Fibroblast of lung (primary cell): ENCODE measurements at places on chromosomes 2 and 18. TPM values are rescaled to one million over a fixed set of nuclear protein-coding genes. Genes with fewer than 3 reads are reported as not detected.

DNA sequence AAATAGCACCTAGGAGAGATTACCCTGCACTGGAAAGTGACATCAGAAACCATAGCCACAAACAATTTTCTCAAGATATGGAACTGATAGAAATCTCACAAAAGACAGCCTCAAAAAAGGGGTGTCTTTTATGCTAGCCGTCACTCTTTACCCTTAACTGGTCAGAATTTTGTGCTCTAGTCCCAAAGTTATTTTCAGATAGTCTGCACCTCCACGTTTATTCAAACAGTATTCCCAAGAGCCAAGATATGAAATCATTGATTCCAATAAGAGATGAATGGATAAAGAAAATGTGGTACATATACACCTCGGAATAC lies 23.5 kb upstream of the PMAIP1 start:
- DNase-seq, result no peak

GRCh38 chr2:189648846-189649509 lies 12.3 kb upstream of the ASNSD1 start:
- DNase-seq, result peak; percentile 30

- no peak for DNase-seq
Measured at GRCh38 chr2:158255257-158255656, 153.6 kb downstream of the UPP2 start.

DNA sequence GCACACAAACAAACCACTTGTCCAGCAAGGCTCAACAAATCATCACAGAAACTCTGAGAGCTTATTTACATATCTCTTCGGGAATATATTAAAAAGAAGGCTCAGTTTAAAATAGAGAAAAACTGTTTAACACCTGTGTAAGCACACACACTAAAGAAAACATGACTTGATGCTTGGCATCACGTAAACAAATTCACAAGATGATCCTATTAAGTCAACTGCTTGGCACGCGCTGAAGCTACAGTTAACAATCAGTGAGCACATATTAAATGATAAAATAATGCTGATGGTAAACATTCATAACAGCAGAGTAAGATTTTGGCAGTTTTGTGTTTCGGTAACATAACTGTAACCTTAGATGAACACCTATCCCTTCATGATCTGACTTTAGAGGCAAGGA lies 4.3 kb upstream of the HES6 start:
- no peak for DNase-seq

DNA sequence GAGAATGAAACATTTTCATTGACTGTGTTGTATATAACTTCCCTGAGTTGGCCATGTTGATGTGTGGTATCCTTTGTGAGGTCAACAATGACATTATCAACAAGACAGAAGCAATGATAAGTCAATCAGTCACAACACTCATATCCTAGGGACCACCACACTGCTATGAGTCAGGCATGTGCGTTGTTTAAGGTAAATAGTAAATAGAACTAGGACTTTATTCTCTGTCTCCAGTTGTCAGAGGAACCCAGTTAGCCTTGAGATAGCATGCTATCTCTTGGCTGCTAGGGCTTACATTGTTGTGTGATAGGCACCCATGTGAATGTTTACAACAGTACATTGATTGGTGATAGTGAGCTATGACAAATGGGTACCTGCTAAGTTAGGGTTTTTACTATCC lies 37.3 kb downstream of the GPD2 start:
- DNase-seq, result no peak

- DNase-seq, result no peak
Measured at GRCh38 chr2:72220170-72220569, 72.5 kb upstream of the CYP26B1 start.

DNA sequence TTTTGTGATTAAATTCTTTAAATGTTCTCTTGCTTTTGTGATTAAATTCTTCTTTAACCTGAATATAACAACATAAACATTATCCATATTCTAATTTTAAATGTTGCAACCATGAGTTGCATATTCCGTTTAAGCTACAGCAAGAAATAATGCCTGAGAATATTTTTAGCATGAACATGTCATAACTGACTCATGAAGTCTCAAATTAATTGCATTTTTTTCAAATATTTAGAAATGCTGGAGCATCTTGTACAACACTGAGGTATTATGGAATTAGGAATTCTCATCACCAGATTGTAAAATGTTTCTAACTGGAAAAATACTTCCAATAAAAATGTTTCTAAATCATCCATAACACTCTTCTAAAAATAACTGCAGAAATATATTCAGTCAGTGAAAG lies 14.7 kb downstream of the ROCK2 start:
- peak; percentile 52 for DNase-seq

DNA sequence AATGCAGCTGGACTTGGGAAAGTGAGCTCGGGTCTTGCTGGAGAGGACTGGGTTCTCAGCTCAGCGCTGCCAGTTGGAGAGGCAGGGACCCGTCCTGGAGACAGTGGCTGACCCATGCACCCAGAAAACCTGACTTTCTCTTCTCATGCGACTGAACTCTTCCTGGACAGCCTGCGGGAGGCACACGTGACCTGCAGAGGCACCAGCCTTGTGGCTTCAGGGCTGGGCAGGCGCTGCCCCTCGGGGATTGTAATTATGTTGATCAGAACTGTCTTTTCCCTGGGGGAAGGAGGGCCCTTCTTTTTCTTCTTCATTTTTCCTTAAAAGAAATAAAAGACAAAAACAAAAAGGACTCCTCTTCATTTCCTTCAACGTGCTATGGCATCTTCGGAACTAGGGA lies 198.1 kb downstream of the VAPA start:
- no peak for DNase-seq

DNA sequence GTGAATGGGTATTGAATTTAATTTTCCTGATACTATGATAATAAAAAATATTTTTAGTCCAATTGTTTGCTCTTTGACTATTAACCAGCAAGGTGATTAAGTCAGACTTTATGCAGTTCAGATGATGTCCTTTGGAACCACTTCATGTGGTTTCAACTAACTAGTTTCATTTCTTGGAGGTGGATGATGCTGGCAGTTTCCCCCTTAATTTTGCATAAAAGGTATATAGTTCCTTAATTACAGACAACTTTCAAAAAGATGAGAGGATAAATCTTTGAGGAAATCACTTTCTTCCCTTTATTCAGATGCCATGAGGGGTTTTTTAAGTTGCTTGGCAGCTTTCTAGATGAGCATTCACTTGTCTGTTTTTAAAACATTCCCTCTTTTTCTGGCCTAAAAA lies 223.1 kb downstream of the PHLPP1 start:
- no peak for DNase-seq

DNA sequence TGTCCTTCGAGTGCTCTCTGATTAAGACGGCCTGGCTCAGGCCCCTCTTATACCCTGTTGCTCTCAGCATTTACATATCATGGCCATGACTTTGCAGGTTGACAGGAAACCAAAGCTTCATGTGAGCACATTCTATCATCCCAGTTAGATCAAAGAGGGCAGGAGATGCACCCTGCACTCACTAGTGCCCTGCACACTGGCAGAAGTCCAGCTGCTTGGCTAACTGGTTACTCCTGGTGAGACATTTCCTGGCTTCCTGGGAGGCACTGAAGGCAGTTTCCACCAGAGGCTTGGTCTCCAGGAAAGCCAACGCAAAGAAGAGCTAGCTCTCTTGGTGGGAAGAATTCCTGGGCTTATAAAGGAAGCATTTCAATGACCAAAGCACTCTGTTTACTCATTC lies 66.3 kb downstream of the LIPG start:
- no peak for DNase-seq

DNA sequence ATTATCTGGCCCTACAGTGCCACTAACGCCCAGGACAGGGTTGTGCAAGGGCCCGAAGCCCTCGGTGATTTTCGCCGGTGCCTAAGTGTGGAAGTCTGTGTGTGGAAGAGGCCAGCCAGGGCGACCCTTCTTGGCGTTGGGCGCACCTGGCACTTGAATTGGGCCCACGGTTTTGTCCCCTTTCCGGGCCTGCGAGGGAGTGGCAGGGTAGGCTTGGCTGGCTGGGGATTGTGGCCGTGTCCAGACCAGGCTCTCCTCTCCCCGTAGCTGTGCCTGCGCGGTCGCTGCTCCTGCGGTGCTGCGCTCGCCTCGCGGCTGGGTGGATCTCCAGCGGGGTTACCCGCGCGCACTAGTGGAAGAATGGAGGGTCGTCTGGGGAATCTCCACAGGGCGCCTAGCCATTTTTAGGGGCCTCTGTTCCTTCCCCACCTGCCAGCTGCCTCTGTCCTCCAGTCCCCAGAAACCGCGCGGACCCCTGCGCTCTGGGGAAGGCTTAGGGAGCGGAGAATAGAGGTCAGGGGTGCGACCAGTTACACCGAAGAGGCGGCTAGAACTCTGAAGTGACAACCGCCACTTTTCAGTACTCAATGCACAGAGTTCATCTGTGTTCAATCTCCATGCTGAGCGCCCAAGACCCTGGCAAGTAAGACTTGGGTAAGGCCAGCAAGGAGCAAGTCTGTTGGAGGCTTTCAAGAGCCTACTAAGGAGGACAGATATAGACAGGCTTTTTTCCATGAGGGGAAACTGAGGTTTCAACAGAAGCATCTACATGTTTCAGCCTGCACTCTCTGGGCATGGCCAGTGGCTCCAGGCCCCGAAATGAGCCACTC lies 16.0 kb downstream of the EVX2 start:
- DNase-seq, result no peak

The GALNT5 gene
- 32.4 and 199 TPM in 2 replicates for total RNA-seq
